ENCODE measurements at places on chromosomes 2 and 18. TPM values are rescaled to one million over a fixed set of nuclear protein-coding genes. Genes with fewer than 3 reads are reported as not detected.

GLB1L gene
- 3.1 TPM for polyA plus RNA-seq

DSC2 gene
- polyA plus RNA-seq = 12.7 TPM

STAT1 gene
- polyA plus RNA-seq = 51.0 TPM

SERPINB12 gene
- polyA plus RNA-seq = not detected

GATA6 gene
- polyA plus RNA-seq = 27.8 TPM

HOXD3 gene
- polyA plus RNA-seq = not detected

EFR3B gene
- polyA plus RNA-seq = 0.88 TPM

GRCh38 chr18:23838233-23838632 lies 149.0 kb downstream of the LAMA3 start:
- DNase-seq = no peak
- no peaks in the 10 kb centered on the region for H3K4me1 ChIP-seq
- H3K27me3 ChIP-seq = no peaks in the 10 kb centered on the region
- H3K27ac ChIP-seq = no peak overlapping the region
- H3K4me3 ChIP-seq = no peak overlapping the region
- H3K36me3 ChIP-seq = no peaks in the 10 kb centered on the region

DNA sequence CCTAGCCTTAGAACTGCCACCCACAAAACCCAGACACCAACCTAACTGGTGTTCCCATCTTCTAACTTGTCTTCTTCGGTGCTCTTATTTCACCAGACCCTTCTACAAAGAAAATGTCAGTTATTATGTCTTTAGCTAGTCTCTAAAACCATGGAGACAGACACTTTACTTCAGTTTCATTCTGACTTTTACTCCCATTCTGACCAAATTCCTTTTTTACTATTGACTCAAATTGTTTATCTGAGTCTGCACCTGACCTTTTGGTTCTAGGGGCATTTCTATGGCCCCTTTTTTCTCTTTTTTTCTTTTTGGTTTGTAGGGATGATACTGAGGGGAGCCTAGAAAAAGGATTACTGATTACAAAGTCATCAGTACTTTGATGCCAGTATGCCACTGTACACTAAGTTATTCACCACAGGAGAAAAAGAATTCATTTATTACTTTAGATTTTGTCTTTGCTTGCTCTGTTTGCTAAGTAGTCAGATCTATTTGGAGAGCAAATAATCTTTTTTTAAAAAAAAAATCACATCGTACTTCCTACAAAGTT lies 6.8 kb upstream of the SLC1A4 start:
- H3K4me3 ChIP-seq = no peak overlapping the region
- H3K4me1 ChIP-seq = peaks cover 3% of the 10 kb centered on the region
- no peak for DNase-seq
- H3K27me3 ChIP-seq = no peaks in the 10 kb centered on the region
- H3K36me3 ChIP-seq = no peaks in the 10 kb centered on the region
- H3K27ac ChIP-seq = no peak overlapping the region

DNA sequence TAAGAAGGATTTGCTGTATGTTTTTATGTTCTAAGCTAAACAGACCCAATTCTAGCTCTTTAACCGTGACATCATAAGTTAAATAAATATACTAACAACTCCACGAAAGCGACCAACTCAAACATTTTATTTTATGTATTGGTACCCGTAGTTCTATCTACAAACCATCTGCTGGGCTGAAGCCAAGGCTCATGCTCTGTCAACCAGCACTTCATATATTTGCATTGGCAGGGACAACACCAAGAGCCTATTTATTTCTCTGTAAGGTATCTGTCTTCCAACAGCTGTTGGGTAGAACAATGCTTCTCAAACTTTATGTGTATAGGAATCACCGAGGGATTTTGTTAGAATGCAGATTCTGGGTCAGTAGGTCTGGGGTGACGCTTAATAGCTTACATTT lies 64.5 kb downstream of the PID1 start:
- no peaks in the 10 kb centered on the region for H3K36me3 ChIP-seq

DNA sequence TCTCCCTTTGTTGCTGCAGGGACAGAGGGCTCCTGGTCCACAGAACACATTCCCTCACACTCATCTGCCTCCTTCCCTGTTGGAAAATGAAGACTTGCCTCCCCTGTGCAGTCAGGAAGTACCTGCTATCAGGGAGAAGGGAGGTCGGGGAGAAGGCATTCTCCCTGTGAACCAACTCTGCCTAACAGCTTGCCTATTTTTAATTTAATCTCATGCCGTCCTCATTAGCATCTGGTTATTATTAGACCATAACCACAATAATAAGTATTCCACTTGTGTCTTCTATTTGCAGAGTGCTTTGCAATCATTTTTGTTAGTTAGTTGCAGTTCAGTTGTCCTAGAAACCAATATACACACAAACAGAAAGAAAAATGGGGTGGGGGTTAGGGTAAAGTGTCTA lies 232.6 kb upstream of the SKOR2 start:
- H3K4me1 ChIP-seq = no peaks in the 10 kb centered on the region
- no peak overlapping the region for H3K27ac ChIP-seq
- no peak for DNase-seq
- H3K27me3 ChIP-seq = peaks cover 2% of the 10 kb centered on the region

- H3K4me1 ChIP-seq = no peaks in the 10 kb centered on the region
- no peak overlapping the region for H3K4me3 ChIP-seq
- DNase-seq = no peak
- H3K27ac ChIP-seq = no peak overlapping the region
- H3K27me3 ChIP-seq = no peaks in the 10 kb centered on the region
- H3K36me3 ChIP-seq = no peaks in the 10 kb centered on the region
Observed at GRCh38 chr2:189362283-189362682, 79.0 kb upstream of the WDR75 start.

- H3K4me1 ChIP-seq = no peaks in the 10 kb centered on the region
- no peak overlapping the region for H3K4me3 ChIP-seq
- no peaks in the 10 kb centered on the region for H3K36me3 ChIP-seq
- H3K27ac ChIP-seq = no peak overlapping the region
- DNase-seq = no peak
Observed at GRCh38 chr18:77162580-77162979, 30.0 kb upstream of the MBP start.

DNA sequence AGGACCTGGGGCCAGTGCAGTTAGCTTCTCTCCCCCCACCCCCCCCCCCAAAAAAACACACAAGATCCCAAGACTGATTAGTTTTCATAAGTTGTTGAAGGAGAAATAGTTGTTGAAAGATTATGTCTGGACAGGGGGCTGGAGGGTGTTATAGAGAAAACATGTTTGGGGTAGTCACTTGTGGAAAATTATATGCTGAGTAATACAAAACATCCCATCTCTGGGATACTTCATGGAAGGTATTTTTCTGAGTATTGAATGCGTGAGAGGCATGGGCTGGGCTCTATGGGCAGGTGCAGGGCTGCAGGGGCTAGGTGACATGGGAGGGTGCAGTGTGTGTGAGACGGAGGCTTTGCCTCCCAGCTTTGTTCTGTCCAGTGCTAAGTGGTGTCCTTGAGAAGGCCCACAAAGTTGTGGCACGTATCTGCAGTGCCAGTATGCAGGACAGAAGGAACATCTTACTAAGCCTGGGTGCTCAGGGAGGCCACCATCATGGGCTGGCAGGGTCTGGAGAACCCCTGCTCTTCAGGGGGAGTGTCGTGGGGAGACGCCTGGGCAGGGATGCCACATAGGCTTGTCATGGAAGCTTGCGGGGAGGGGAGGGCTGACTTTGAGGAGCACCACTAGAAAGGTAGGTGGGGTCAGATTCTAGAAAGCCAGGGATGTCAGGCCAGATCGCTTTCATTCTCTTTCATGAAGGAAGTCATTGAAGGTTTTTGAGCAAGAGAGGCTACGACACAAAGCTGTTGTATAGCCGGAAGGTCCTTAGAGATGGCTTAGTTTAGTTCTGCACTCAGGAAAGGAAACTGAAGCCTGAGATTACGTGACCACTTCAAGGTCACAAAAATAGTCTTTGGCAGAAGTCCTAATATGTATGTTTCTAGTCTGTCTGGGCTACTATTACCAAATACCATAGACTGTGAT lies 232.0 kb downstream of the LDLRAD4 start:
- DNase-seq = no peak
- H3K36me3 ChIP-seq = no peaks in the 10 kb centered on the region
- no peak overlapping the region for H3K4me3 ChIP-seq
- H3K27me3 ChIP-seq = no peaks in the 10 kb centered on the region
- H3K4me1 ChIP-seq = no peaks in the 10 kb centered on the region

GRCh38 chr18:54191352-54191751 lies 33.1 kb downstream of the MBD2 start:
- H3K36me3 ChIP-seq = peaks cover 8% of the 10 kb centered on the region
- H3K27ac ChIP-seq = no peak overlapping the region
- H3K4me3 ChIP-seq = no peak overlapping the region
- no peak for DNase-seq
- peaks cover 3% of the 10 kb centered on the region for H3K4me1 ChIP-seq

GRCh38 chr18:45521136-45521535 lies 94.1 kb upstream of the SLC14A2 start:
- H3K36me3 ChIP-seq = no peaks in the 10 kb centered on the region
- H3K27me3 ChIP-seq = no peaks in the 10 kb centered on the region
- DNase-seq = no peak
- no peak overlapping the region for H3K27ac ChIP-seq
- H3K4me1 ChIP-seq = peaks cover 12% of the 10 kb centered on the region

- no peaks in the 10 kb centered on the region for H3K27me3 ChIP-seq
- H3K27ac ChIP-seq = no peak overlapping the region
- H3K36me3 ChIP-seq = no peaks in the 10 kb centered on the region
- peak; percentile 22 for DNase-seq
- no peak overlapping the region for H3K4me3 ChIP-seq
Observed at GRCh38 chr2:45380131-45380836, 230.8 kb downstream of the SRBD1 start.

GRCh38 chr18:3713166-3713565 lies 263.2 kb downstream of the TGIF1 start:
- H3K4me1 ChIP-seq = peaks cover 7% of the 10 kb centered on the region
- H3K27ac ChIP-seq = no peak overlapping the region
- H3K4me3 ChIP-seq = no peak overlapping the region
- no peak for DNase-seq

DNA sequence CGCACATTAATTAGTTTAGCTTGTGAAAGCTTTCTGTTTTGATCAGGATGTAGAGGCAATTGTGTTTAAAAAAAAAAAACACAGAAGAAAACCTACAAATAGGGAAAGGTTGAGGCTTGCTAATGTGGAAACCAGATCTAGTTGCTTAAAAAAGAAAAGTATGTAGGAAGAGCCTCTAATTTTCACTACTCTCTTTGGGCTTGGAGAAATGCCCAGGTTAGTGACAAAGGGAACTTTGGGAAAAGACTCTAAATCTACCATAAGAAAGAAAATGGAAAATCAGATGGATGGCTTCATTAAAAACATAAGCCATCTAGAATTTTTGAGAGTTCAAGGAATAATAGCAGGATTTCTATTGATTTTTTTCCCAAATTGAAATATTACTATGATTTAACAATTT lies 47.3 kb upstream of the SLC38A11 start:
- H3K27me3 ChIP-seq = no peaks in the 10 kb centered on the region
- no peak overlapping the region for H3K4me3 ChIP-seq
- H3K4me1 ChIP-seq = no peaks in the 10 kb centered on the region
- H3K36me3 ChIP-seq = no peaks in the 10 kb centered on the region
- no peak for DNase-seq
- no peak overlapping the region for H3K27ac ChIP-seq

- no peak overlapping the region for H3K4me3 ChIP-seq
- no peaks in the 10 kb centered on the region for H3K27me3 ChIP-seq
- no peaks in the 10 kb centered on the region for H3K4me1 ChIP-seq
- no peak overlapping the region for H3K27ac ChIP-seq
Observed at GRCh38 chr2:23432531-23432930, 47.6 kb downstream of the KLHL29 start.

Measured in small intestine (tissue), 16 donors.